SJCRH30 (cell line): ENCODE measurements at places on chromosomes 2 and 18.

GRCh38 chr2:237725661-237726060, 72.9 kb upstream of the RBM44 start:
- no peak overlapping the region for H3K4me3 ChIP-seq
- DNase-seq: no peak
- peaks cover 73% of the 10 kb centered on the region for H3K4me1 ChIP-seq
- H3K27me3 ChIP-seq: no peaks in the 10 kb centered on the region

DNA sequence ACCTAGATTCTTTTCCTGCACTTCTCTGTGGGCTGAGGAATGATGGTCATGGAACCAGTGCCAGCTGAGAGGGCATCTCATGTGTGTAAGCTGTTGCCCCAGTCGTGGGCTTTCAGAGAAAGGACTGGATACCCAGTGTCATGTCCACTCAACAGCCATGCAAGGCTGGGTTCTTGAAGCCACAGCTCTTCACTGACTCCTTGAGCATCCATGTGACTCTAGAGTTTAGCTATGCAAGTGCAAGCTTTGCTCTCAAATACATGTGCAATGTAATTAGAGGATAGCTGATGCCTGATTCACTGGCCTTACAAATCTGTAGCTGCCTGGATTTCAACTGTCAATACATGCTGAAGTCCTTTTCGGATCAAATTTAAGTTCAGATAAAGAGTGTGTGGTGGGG, 46.8 kb upstream of the EML6 start:
- no peak for DNase-seq
- H3K4me1 ChIP-seq: no peaks in the 10 kb centered on the region
- no peak overlapping the region for H3K4me3 ChIP-seq

GRCh38 chr2:232142049-232142448, 180.5 kb downstream of the DIS3L2 start:
- H3K27ac ChIP-seq: no peak overlapping the region
- peaks cover 26% of the 10 kb centered on the region for H3K4me1 ChIP-seq
- no peaks in the 10 kb centered on the region for H3K36me3 ChIP-seq

GRCh38 chr2:43107679-43108078, 118.7 kb downstream of the ZFP36L2 start:
- no peak overlapping the region for H3K27ac ChIP-seq
- H3K4me1 ChIP-seq: peaks cover 24% of the 10 kb centered on the region
- no peaks in the 10 kb centered on the region for H3K36me3 ChIP-seq
- H3K27me3 ChIP-seq: no peaks in the 10 kb centered on the region
